ENCODE measurements at places on chromosomes 11 and 22.
A peak's percentile ranks its signal among the peaks of the same experiment; 100 is the strongest.

DNA sequence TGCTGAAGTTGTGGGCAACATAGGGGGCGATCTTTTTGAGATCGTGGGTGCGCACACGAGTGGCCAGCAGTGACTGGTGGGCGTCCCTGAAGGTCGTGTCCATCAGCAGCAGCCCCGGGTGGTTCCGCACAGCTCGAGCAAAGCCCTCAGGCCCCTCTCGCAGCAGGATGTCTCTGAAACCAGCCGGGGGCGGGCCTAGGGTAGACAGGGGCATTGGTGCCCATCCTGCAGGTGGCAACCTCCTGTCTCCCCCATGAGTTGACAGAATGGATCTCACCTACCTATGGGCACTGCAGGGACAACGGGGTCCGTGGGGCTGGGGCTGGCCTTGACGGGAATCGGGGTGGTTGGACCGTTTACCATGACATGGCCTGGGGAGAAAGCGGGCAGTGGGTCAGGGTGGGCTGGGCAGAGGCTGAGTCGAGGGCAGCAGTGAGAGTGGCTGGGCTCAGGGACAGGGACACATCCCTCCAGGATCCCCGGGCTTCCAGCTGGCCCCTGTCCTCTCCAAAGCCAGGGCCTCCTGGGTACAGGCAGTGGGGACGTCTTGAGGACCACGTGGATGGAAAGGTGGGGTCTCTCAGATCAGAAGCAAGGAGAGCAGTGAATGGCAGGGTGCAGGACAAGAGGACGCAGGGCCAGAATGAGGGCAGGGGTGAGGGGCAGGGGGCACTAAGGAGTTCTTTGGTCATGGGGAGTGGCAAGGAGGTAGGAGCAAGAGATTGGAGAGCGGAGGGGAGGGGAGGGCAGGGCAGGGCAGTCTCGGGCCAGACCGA is 4.2 kb upstream of the LRFN4 start:
- DNase-seq: no peak

GRCh38 chr11:32963721-32964120 is 52.0 kb upstream of the DEPDC7 start:
- no peak for DNase-seq

GRCh38 chr11:16889905-16890304 is 124.3 kb downstream of the PLEKHA7 start:
- no peak for DNase-seq

DNA sequence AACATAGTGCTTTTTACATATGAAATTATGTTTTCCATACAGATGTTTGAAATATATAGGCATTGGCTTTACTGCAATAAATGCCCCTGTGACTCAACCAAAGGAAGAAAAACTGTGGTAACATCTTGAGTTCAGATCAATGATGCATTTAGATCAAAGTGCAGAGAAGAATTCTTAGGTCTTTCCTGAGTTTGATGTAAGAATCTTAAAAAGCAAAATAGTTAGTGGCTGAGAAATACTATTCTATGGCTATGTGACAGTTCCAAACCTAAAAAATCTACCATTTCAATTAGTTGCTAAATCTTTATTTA is 93.7 kb downstream of the SOX6 start:
- DNase-seq: no peak

- DNase-seq: no peak
Observed at GRCh38 chr11:36724742-36725385, 126.8 kb upstream of the RAG2 start.

GRCh38 chr22:22030493-22031182 is 48.1 kb upstream of the TOP3B start:
- DNase-seq: no peak

GRCh38 chr22:26418620-26419019 is 10.4 kb upstream of the ASPHD2 start:
- no peak for DNase-seq

- no peak for DNase-seq
Observed at GRCh38 chr11:64008914-64009633, 22.8 kb downstream of the OTUB1 start.

- no peak for DNase-seq
Observed at GRCh38 chr11:14435717-14436512, 63.7 kb downstream of the COPB1 start.

GRCh38 chr22:49582678-49583077 is 245.0 kb downstream of the BRD1 start:
- no peak for DNase-seq

DNA sequence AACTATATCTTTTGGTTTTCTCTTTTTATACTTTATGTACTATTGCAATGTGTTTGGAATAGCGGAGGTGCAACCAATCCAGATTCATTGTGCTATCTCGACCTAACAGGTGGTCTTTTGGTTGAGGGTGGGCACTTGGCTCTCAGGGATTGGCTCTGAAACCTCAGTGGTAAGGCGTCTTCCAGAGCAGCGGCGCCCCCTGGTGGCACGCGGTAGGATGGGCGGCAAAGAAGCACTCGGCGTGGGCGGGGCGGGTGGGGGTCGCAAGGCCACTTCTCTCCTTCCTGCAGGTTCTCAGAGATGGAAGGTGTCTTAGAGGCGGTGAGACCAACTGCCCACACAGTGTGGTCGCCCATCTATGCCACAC is 19.2 kb upstream of the PLET1 start:
- peak; percentile 66 for DNase-seq

GRCh38 chr22:47000888-47001287 is 238.4 kb downstream of the TBC1D22A start:
- DNase-seq: no peak

DNA sequence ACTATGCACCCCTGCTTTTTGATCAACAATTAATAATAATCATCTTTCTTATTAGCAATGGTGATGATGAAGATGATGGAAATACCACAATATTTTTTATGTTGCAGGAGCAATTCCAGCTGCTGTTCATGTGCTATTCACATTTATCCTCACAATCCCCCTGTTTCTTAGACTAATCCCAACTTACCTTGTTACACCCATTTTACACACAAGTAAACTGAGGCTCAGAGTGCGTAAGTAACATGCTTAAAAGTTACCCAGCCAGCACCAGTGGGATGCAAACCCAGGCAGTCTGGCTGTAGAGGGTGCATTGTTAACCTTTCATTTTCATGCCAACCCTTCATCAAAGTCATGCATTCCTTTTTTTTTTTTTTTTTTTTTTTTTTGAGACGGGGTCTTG is 1.6 kb upstream of the CRYBA4 start:
- no peak for DNase-seq

GRCh38 chr11:130323452-130324450 is 9.0 kb upstream of the ZBTB44 start:
- no peak for DNase-seq

GRCh38 chr11:17745023-17745772 is 10.6 kb downstream of the KCNC1 start:
- DNase-seq: no peak

- no peak for DNase-seq
Observed at GRCh38 chr11:114848027-114848426, 169.7 kb downstream of the NXPE2 start.

DNA sequence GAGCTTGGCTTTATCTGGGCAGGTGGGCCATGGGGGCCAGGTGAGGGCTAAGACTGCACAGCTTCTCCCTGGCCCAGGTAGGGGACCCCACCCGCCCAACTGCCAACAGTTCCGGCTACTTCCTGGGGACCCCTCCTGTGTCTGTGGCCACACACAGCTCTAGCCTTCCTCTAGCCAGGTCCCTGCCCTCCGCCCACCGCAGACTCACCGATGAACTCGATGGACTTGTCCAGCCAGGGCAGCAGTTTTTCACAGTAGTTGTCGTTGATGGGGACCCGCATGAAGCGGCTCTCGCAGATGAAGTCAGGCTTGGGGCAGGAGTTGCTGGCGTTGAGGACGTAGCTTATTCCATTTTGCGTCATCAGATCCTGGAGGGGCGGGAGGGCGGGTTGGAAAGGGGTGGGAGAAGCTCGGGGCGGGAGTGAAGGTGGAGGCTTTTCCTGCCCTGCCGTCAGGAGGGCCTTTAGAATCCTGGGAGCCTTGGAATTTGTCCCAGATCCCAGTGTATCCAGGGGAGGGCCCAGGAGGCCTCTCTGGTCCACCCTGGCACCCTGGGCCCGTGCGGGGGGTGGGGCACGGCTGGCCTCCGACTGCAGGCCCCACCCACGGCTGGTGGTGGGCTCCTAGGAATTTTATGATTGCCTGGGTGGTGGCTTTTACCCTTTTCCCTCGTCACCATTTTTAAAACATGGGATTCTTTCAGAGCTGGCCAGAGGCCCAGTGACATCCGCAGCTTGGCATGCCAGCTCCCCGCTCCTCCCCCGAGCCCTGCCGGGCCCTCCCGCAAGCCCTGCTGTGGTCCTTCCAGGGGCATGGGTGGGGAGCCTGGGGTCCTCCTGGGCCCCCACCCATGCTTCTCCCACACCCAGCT is 13.9 kb downstream of the DUSP8 start:
- no peak for DNase-seq

GRCh38 chr11:71962428-71963038 is 33.7 kb downstream of the RNF121 start:
- DNase-seq: no peak

DNA sequence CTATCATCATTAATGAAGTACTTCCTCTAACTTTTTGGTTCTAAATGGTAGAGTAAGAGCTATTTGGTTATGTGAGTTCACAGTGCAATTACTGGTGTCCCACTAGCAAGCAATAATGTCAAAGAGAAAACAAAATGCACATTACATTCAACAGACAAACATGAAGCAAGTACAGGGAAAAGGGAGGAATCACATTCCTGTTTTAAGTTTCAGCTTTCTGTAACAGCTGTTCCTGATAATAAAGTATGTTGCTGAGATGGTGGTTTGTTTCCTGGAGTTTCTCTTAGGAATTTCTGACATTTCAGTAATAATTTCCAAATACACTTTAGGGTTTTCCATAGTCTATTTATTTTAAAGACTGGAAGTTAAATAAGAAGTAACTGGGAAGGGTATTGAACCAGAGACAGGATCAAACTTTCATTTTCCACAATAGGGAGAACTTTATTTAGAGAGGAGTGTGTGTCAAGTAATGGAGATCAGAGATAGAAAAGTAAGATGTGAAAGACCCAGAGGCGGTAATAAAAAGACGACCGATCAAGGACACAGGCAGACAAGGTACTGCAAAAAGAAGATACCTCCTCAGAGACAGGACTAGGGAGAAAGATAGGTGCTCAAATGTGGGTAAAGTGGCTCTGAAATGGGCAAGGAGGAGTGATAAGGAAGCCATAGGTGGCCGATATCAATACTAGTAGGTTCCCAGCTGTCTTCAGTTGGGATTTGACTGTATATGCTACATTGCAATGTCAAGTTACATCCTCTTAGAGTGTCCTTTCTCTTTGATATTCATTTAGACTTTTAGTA is 20.8 kb upstream of the CLNS1A start:
- no peak for DNase-seq

DNA sequence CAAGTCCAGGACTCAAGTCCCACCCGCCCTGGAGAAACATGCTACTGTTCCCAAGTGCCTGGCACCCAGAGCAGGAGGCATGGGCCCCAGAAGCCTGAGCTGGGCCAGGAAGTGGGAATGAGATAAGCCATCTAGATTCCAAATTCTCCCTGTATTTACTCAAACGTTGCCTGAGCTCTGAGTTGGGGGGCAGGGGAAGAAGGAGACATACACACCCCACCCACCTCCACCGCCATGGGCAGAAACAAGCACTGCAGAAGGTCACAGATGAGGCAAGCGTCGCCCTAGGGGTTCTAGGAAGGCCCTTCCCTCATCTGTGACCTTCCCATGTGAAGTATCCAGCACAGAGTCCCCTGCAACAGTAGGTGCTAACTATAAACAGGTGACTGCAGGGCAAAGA is 54.0 kb downstream of the PLEKHA7 start:
- no peak for DNase-seq

GRCh38 chr22:35299217-35299672 is 449 bp upstream of the TOM1 start:
- no peak for DNase-seq

DNA sequence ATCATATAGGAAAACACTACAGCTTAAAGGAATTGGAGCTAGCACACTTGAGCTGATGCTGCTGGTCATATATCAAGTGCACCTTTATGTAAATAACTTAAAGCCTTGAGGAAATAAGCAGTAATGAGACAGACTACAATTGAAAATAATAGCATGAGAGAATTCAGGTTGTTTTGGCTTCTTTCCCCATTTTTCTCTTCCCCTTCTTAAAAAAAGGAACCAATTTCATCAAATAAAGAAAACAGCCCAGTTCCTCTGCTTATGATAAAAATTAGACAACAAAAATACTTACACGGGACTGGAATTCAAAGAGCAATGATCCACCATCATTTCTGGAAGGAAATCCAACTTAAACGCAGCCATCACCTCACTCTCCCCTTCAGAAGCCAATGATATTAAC is 50.2 kb upstream of the RAPSN start:
- no peak for DNase-seq

DNA sequence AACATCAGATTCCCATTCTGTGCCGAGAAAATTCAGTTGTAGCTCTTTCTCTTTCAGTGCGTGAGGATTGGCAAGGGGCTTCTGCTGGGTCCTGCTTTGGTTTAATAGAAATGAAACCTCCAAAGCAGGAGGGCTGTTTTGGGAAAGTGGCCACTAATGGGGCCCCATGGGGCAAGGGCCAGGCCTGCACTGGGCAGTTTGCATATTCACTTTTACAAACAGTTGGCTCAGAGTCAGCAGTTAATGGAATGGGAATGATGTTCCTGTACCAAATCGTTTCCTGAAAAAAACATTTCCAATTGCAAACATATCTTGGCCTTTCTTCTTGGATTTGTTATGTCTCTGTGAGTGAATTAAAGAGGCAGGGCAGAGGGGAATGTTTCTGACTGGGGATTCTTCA is 92.1 kb downstream of the PARVA start:
- no peak for DNase-seq

- no peak for DNase-seq
Observed at GRCh38 chr11:114077482-114078305, 18.2 kb downstream of the ZBTB16 start.

DNA sequence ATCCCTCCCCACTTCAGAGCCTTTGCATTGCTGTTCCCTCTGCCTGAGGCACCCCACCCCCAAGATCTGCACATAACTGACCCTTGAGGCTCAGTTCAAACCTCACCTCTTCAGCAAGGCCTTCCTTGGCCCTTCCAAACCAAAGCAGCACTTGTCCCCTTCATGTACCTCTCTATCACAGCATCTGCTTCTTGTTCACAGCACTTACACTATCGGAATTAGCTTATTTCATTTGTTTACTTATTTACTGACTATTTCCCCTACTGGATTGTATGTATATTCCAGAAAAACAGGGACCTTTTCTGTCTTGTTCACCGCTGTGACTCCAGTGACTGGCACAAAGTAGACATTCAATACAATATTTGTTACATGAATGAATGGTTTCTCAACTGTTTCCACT is 38.0 kb downstream of the HORMAD2 start:
- DNase-seq: no peak

GRCh38 chr11:111352231-111352746 is 26.8 kb downstream of the POU2AF1 start:
- DNase-seq: no peak

GRCh38 chr11:9834291-9834690 is 170.4 kb downstream of the SWAP70 start:
- no peak for DNase-seq

GRCh38 chr22:50145721-50146438 is 24.7 kb upstream of the PANX2 start:
- no peak for DNase-seq

- DNase-seq: no peak
Observed at GRCh38 chr22:27467711-27468110, 333.8 kb downstream of the MN1 start.

GRCh38 chr11:73322382-73323306 is 14.6 kb downstream of the ARHGEF17 start:
- no peak for DNase-seq

All from stimulated activated CD4-positive, alpha-beta T cell treated with anti-CD3 and anti-CD28 coated beads, TNF-alpha, amount 100 ng/mL, for 48 hours (primary cell).